ENCODE measurements at places on chromosomes 6 and 20.

DNA sequence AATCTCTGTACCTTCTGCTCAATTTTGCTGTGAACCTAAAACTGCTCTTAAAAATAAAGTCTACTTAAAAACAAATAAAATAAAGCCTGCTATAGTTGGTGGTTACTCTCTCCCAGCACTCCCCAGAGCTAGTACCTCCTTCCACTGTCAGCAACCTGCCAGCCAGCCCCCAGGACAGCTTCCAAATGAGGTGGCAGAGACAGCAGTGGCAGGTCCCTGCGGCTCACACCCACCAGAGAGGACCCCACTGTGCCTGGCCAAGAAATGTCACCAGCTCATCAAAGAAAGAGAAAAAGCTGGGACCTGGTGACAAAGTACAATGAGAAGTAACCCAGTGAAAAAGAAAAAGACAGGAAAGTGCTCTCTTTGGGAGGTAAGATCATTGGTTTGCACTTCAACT, 15.2 kb downstream of the APMAP start:
- no peak for DNase-seq

DNA sequence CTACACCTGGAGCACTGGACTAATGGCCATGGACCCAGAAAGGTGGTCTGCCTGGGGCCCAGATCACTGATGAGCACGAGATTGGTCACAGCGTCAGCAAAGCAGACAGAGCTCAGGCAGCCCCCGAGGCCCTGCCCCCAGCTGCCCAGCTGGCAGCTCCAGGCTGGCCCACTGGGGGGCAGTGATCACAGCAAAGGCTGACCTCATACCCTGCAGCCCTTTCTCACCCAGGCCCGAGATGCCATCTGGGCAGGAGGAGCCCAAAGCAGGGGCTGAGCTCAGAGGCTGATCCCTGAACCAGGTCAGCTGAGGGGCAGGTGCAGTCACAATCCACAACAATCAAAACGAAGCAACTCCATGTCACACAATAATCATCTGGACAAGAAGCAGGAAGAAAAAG, 4.1 kb downstream of the MAP1LC3A start:
- peak; percentile 34 for DNase-seq

GRCh38 chr6:107524626-107525025, 34.7 kb downstream of the SOBP start:
- DNase-seq, result no peak

GRCh38 chr6:5184878-5185277, 75.9 kb downstream of the LYRM4 start:
- DNase-seq, result no peak

- peak; percentile 2 for DNase-seq
These were observed 280.6 kb downstream of the SLC35F1 start for GRCh38 chr6:118187568-118188164.

DNA sequence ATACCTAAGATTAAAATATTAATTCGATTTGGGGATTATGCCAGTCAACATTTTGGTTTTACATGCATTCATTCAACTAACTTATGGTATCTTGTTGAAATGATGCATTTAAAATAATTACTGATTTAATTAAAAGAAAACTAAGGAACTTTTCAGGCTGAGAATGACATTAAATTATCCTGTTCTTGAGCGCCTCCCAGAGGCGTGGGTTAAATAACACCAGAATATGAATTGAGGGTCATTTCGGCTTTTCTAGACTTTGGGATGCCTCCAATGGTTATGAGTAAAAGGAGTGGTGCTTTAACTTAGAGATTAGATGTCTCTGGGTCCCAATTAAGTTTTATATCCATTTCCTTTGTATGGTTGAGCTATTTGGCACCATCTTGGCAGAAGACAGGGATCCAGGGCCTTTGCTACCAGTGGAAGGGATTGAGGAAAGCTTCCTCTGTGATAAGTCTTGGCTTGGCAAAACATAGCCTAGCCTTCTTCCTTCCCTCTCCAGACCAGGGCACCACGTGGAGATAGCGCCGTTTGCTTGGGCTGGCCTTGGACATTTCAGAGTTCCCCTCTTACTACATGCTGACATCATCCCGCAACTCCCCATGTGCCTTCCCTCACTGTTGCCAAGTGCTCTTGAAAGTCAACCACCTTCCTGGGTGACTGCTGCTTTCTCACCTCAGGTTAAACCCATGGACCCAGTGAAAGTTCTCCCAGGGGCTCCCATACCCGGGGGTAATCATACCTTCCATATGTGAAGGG, 28.7 kb downstream of the GNAS start:
- no peak for DNase-seq

- DNase-seq, result no peak
These were observed 58.5 kb downstream of the MRPL14 start for GRCh38 chr6:44068607-44069296.

DNA sequence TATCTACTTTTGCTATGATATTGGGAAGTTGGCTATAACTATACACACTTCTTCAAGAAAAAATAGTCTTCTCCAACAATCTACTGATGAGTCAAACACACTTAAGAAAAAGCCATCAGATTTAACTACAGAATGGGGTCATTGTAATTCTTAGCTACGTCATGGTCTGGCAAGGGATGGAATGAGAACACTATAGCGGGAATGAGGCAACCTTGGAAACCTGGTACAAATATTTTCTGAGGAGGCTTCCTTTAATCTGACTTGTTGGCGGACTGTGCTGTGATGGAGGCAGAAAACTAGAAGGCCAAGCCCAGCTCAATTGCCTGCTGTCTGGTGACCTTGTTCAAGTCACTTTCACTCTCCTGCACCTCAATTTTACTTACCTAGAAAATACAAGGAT, 586.8 kb upstream of the JAG1 start:
- peak; percentile 70 for DNase-seq

DNA sequence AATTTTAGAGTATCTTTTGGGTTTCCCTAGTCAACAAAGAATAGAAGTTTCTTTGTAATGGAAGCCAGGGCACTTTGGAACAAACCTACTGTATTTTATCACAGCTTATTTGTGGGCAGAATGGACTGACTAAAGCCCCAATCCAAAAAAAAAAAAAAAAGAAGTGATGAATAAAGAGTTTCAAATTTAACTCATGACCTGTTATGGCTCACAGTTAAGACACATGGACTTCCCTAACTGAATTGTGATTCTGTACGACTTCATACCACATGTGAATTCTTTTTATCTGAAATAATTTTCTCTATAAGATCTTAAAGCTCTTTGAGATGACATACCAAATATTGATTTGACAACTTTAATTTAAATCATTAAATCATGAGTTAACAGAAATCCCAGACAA, 77.2 kb downstream of the FILIP1 start:
- DNase-seq, result no peak

DNA sequence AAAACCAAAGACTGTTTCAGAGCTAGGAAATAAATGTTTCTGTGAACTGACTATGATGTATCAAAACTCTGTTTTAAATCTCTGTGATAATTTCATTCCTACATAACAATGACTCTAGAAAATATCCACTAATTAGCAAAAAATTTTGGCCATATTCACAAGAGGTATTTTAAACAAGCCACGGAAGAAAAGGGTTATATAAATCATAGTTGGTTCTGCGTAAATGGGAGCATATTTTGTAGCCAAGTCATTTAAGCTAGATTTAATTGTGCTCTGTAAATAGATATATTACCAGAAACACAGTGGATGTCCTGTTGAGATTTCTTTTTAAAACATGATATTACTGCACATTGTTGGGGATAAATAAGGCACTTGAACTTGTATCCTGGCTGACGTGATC, 416.5 kb upstream of the PLCB4 start:
- no peak for DNase-seq

GRCh38 chr20:12966468-12967085, 42.2 kb upstream of the SPTLC3 start:
- DNase-seq, result peak; percentile 49

GRCh38 chr6:90285611-90286381, 10.8 kb downstream of the BACH2 start:
- peak; percentile 93 for DNase-seq

DNA sequence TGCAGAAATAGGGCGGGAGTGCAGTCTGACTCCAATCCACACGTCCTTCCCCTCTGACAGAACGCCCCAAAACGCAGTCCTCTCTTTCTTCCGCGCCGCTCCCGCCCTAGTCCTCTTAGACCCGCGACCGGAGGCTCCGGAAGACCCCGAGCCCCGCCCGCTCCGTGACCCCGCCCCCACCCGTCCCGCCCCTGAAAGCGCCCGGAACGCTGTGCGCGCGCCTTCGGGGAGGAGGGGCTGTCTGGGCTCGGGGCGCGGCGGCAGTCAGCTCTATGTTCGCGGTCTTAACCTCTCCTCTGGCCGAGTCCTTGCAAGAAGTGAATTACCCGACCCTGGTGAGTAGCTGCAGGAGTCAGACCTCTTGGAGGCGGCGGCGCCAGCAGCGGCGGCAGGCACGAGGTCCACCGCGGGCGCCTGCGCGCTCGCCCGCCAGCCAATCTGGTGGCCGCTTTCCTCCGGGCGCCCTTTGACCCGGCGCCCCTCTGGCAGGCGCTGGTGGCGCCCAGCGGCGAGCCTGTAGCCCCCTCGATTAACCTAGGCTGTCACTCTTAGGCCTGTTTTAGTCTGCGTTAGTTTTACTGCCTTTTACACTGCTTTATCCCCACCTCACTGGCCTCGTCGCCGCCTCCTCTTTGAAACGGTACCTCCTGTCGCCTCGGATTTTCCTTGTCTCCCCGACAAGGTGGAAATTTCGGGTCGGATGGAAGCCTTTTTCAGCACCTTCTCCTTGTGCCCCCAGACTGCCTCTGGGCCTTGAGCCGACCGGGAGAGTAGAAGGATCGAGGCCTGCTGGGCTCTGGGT, at the start of gene MANEA:
MANEA (plus strand) TSS at position 232 of the 802 bp plus-strand sequence. CDS start 8,905 bp downstream, outside the sequence.
- DNase-seq, result peak; percentile 83

DNA sequence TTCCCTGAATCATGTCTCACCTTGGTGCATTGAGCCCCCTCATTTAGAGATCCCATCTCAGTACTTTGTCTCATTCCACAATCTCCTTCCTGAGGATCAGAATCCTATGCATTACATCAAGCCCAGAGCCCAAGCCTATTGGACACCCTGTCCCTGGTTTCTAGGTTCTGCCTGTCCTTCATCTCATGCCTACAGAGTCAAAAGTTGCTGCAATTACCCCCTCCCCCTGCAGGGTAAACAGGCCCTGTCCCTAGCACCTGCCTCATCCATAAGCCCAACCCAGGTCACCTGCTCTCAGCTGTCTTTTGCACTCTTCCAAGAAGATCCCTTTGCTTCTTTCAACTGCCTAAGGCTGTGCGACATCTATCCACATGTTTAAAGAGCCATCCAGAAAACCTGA, 93.9 kb downstream of the SPTLC3 start:
- no peak for DNase-seq

DNA sequence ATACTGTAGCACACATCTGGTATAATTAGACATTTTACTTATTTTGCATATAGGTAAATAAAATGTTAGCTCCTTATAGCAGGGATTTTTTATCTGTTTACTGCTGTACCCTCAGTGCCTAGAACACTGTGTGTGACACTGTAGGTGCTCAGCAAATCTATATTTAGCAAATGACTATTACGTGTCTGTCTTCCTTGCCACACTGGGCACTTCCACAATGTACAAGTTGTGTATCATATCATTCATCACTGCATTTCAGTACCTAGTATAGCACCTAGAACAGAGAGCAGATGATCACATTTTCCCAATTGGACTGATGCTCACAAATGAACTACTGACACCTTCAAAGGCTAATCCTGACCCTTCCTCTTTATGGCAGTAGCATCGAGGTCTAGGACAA, 115.6 kb downstream of the MYB start:
- DNase-seq, result no peak

- no peak for DNase-seq
These were observed 14.7 kb upstream of the DSP start for GRCh38 chr6:7526755-7527154.

DNA sequence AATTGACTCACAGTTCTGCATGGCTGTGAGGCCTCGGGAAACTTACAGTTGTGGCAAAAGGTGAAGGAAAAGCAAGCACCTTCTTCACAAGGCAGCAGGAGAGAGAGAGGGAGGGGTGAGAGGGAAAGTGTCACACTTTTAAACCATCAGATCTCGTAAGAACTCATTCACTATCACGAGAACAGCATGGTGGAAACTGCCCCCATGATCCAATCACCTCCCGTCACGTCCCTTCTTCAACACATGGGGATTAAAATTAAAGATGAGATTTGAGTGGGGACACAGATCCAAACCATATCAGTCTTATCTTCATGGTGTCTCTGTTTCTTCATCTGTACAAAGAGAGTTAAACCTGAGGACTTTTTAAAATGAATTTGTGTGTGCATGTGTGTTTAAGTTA, 13.7 kb upstream of the BTN1A1 start:
- DNase-seq, result no peak

DNA sequence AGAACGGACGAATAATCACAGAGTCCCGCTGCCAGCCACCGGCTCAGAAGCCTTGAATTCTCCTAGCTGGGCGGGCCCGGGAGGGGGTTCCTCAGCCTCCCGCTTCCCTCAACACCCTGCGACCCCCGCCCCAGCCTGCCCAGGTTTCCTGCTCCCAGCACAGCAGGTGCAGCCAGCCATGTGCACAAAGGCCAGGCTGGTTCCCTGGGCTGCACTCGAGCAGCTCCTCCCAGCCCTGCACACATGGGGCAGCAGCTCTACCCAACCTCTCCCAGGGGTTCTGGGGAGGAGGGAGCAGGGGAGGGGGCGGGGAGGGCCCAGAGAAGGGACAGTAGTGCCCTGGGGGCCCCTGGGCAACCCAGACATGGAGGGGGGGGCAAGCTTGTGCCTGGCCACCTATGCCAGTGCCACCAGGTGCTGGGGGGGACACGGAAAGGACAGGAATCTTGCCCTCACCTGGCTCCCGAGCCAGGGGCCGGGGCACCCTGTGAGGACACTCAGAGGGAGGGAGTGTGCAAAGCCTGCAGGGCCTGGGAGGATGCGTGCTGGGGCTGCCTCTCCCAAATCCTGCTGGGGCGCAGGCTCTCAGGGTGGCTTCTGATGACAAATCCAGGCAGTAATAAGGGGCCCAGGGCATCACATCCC, 1.2 kb upstream of the NTSR1 start:
- no peak for DNase-seq

- no peak for DNase-seq
These were observed 14.1 kb downstream of the DAAM2 start for GRCh38 chr6:39806278-39806677.

DNA sequence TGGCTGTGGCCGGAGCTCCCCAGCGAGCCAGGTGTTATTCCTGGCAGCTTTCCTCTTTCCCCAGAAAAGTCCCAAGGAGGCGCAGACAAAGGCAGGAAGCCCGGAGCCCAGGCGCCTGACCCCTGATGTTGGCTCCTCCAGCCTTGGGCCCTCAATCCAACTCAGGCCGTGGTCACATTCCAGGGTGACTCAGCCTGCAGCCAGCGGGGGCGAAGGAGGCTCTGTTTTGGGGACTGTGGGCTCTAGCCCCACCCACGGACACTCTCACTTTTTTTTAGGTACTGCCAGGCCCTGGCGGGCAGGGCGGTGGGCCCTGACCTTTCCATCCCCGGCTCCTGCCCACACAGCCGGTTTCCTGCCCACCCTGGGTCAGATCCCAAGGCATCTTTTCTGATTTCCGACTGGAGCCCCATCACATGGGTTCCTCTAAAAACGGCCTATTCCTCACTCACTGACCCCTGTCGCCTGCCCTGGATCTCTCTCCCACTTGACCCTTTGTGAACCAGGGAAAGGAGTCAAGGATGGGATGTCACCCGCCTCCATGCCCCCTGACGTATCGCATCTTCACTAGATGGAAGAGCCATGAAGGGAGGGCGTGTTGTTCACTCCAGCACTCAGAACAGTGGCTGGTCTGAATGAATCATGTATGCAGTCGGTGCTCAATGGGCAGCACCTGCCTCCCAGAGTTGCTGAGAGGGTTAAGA, 5.5 kb downstream of the PTGIS start:
- peak; percentile 78 for DNase-seq

GRCh38 chr6:168149015-168149414, 70.0 kb upstream of the FRMD1 start:
- DNase-seq, result no peak

Data from HT1080 (cell line).